ENCODE measurements at places on chromosomes 4 and X.

GRCh38 chr4:17324386-17324830 lies 187.5 kb downstream of the QDPR start:
- peak; percentile 11 for DNase-seq

- DNase-seq = no peak
Observed at GRCh38 chr4:138555584-138555983, 313.4 kb upstream of the SLC7A11 start.

DNA sequence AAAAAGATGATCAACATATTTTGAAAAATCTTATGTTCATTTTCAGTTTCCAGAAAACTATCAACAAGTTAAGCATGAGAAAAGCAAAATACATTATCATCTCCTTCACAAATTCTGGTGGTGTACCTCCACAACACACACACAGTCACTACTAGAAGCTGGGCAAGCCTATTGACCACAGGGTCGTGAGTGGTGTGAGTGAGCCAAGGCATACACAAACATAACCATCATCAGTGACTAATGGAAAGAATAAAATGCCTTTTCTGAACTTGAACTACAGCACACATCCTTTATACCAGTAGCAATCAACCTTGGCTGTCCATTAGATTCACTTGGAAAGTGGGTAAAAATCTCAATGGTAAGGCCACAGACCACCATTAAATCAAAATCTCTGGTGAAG lies 180.2 kb downstream of the FAM47B start:
- no peak for DNase-seq

DNA sequence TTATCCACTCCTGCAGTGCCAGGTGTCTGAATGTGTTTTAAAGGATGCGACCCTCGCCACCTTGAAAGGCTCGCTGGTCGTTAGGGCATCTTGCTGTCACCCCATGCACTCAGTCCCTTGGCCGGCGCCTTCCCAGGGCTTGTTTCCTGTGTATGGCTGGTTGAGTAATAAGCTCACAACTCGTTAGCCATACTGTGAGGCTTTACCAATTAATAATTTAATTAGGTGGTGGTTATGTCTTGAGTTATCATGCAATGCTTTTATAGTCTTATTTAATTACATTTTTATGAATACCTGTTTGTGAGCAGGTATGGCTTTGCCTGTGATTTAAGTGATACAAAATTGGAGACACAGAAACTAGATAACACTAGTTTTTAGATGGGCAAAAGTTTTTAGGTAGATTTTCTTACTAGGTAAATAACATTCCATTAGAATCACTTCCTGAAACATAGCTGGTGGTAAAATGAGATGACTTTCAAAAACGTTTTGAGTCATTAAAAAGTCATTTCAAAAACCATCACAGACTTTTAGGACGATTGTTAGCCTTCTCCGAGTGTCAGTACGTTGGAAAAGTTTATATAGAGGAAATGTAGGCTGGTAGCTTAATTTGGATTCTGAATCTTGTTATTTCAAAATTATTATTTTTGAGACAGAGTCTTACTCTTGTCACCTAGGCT lies 18.2 kb downstream of the PTTG2 start:
- no peak for DNase-seq

Data from skeletal muscle cell (primary cell).